ENCODE measurements at places on chromosomes 1 and 21. TPM values are rescaled to one million over a fixed set of nuclear protein-coding genes. Genes with fewer than 3 reads are reported as not detected.

The THBS3 gene
- total RNA-seq: 6.0 TPM

The PLA2G2F gene
- not detected for total RNA-seq

DNA sequence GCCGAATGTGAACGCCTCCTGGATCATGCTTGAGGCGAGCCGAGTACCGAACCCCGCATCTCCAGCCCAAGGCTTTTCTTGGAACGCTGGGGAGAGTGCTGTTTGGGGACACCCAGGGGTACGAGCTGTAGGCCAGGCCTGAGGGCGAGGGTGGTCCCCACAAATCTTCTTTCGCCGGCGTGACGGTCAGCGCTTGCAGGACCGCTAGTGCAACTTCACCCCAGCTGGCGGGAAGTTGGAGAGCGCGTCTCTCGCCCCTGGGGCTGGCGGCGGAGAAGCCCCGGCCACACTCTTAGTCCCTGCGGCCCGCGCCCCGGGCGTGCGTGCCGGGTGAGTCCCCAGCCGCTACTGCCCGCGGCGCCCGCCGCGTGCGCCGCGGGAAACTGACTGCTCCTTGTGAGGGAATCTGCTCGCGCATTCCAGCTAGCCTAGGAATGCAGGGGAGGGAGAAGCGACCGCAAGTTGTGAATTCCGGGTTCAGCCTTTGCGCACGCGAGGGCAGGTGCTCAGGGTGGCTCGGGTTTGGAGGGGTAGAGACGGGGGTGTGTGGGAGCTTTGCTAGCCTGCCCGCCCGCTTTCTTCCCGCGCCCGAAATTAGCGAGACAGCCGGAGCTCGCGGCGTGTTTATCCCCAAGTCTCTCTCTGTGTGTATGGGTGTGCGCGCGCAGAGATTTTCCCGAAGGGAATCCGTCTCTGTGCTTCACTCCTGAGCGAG is 884 bp downstream of the LHX4 start:
- DNase-seq: no peak

- no peak for DNase-seq
These were observed 40.6 kb upstream of the NEGR1 start for GRCh38 chr1:72322910-72323309.

- DNase-seq: no peak
These were observed 4.0 kb downstream of the OSCP1 start for GRCh38 chr1:36446271-36446670.

All from right lobe of liver (tissue), 6 donors.